ENCODE measurements at places on chromosomes 4 and X.

DNA sequence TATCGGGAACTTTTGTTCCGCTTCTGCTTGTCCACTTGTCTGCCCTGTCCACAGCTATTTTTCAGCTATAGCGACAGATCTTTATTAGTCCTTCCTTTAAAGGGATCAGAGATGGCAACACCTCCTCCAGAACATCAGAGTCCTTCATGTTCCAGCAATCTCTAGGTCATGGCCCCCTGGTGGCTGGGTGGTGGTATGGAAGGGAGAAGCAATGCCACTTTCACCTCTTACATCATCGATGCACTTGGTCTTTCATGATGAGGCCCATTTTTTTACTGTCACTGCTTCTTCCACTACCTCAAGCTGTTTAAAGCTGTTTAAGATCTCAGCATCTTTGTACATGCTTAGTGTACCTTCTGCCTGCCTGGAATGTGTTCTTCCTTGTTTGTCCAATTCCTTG is 106.7 kb downstream of the ARHGAP6 start:
- H3K27ac ChIP-seq = no peak overlapping the region
- H3K4me3 ChIP-seq = no peak overlapping the region
- DNase-seq = no peak
- H3K4me1 ChIP-seq = peaks cover 34% of the 10 kb centered on the region

DNA sequence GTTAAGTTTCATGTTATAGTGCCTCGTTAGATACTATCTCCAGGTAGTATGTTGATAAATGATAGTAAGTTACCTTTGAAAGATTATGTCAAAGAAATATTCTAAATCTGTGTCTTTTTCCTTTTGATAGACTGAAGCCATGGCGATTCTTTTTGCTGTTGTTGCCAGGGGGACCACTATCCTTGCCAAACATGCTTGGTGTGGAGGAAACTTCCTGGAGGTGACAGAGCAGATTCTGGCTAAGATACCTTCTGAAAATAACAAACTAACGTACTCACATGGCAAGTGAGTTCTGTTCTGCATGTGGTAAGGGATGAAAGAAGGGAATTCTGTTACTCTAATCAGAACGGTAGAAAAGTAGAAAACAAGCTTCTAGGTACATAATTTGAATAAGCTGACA is 8.2 kb downstream of the VAMP7 start:
- no peak for DNase-seq
- peaks cover 25% of the 10 kb centered on the region for H3K4me1 ChIP-seq
- peaks cover 2% of the 10 kb centered on the region for H3K27me3 ChIP-seq
- no peak overlapping the region for H3K27ac ChIP-seq
- H3K36me3 ChIP-seq = peaks cover 9% of the 10 kb centered on the region

- H3K27me3 ChIP-seq = peaks cover 4% of the 10 kb centered on the region
- no peak overlapping the region for H3K4me3 ChIP-seq
- H3K36me3 ChIP-seq = no peaks in the 10 kb centered on the region
- H3K4me1 ChIP-seq = no peaks in the 10 kb centered on the region
These were observed 12.2 kb upstream of the VMA21 start for GRCh38 chrX:151384807-151385206.

DNA sequence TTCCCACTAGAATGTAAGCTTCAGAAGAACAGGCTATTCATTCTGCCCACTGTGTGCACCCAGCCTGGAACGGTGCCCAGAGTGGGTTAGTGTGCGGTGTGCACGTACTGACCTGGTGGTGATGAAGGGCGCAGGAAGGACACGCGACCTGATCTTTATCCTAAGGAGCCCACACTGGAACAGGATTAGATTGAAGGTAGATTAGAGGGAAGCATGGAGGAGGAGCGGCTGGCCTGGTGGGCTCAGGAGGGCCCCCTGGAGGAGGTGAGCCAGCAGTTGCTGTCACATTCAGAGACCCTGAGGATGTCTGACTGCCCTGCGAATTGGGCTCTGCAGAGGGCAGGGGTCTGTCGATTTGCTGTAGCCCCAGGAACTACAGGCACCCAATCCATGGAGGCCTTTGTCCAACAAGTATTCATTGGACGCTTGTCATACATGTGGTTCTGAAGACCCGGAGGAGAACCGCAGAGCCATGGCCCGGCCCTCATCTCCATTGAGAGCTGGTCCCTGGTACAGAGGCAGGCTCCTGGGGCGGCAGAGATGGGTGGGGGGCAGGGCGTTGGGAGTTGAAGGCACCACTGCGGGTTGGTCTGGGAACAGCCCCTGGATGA is 73.2 kb downstream of the HTRA3 start:
- no peak overlapping the region for H3K4me3 ChIP-seq
- DNase-seq = no peak
- H3K27ac ChIP-seq = no peak overlapping the region
- H3K36me3 ChIP-seq = no peaks in the 10 kb centered on the region
- peaks cover 7% of the 10 kb centered on the region for H3K27me3 ChIP-seq
- H3K4me1 ChIP-seq = no peaks in the 10 kb centered on the region

DNA sequence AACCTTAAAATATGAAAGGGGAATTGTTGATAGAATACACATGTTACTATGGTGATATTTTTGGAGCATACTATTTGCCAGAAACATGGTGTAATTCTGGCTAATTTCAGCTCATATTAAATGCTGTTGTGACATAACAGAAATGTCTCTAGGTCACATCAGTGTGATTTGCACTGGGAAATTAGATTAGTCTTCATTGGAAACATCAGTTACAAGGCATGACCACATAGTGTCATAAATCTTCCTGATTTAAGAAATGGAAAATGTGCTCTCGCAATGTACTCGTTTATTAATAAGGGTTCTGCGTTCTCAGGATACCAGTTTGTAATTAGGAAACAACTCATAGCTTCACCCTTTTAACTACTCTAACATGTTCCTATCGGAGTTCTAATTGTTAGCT is 72.9 kb upstream of the GYPA start:
- no peaks in the 10 kb centered on the region for H3K27me3 ChIP-seq

DNA sequence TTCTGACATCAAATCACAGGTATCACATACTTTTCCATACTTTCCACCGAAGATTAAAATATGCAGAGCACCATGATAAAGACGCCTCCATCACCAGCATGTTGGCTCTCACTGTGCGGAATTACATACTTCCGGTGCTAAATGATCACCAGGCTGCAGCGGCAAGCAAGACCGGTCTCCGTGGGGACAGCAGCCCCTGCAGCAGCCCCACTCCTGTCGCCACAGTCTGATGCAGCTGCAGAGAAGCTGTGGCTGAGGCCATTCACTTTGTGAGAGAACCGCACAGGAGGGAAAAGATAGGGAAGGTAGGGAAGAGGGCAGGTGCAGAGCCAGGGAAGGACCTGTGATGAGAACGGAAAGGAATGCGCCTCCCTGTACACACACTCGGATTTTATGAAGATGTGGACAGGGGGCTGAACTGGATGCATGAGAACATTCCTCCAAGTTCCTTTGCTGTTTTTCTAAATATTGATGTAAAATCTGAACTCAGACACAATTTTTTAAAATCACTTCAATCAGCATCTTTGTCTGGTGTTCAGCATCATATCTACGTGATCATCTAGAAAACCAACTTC is 38.3 kb downstream of the AFAP1 start:
- H3K36me3 ChIP-seq = peaks cover 55% of the 10 kb centered on the region
- peaks cover 97% of the 10 kb centered on the region for H3K4me1 ChIP-seq
- H3K4me3 ChIP-seq = peak overlapping the region; percentile 43
- H3K27me3 ChIP-seq = peaks cover 1% of the 10 kb centered on the region

DNA sequence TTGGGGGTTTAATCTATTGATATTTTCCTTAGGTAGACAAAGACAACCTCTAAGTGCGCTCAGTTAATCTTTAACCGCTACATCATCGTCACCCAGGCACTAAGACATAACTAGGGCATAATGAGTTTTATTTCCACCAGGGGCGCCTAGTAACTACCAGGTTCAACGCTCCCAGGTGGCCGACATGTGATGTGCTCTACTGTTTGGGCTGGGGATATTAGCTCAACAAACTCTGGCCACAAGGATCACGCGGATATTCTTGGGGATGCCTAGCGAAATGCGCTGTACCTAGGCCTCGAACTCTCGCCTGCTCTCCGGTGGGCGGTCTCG is 915 bp upstream of the RAB33B start:
- peak; percentile 68 for DNase-seq
- peaks cover 2% of the 10 kb centered on the region for H3K27me3 ChIP-seq
- H3K36me3 ChIP-seq = no peaks in the 10 kb centered on the region
- peaks cover 49% of the 10 kb centered on the region for H3K4me1 ChIP-seq
- H3K27ac ChIP-seq = peak overlapping the region; percentile 98

- H3K4me1 ChIP-seq = no peaks in the 10 kb centered on the region
- H3K36me3 ChIP-seq = no peaks in the 10 kb centered on the region
- no peak overlapping the region for H3K4me3 ChIP-seq
- no peak overlapping the region for H3K27ac ChIP-seq
These were observed 265.1 kb upstream of the FAM241A start for GRCh38 chr4:111880116-111880515.

GRCh38 chrX:45980726-45981125 is 564.5 kb downstream of the ZNF674 start:
- no peak for DNase-seq
- H3K36me3 ChIP-seq = no peaks in the 10 kb centered on the region
- no peak overlapping the region for H3K4me3 ChIP-seq
- no peak overlapping the region for H3K27ac ChIP-seq
- H3K4me1 ChIP-seq = no peaks in the 10 kb centered on the region
- H3K27me3 ChIP-seq = peaks cover 9% of the 10 kb centered on the region

DNA sequence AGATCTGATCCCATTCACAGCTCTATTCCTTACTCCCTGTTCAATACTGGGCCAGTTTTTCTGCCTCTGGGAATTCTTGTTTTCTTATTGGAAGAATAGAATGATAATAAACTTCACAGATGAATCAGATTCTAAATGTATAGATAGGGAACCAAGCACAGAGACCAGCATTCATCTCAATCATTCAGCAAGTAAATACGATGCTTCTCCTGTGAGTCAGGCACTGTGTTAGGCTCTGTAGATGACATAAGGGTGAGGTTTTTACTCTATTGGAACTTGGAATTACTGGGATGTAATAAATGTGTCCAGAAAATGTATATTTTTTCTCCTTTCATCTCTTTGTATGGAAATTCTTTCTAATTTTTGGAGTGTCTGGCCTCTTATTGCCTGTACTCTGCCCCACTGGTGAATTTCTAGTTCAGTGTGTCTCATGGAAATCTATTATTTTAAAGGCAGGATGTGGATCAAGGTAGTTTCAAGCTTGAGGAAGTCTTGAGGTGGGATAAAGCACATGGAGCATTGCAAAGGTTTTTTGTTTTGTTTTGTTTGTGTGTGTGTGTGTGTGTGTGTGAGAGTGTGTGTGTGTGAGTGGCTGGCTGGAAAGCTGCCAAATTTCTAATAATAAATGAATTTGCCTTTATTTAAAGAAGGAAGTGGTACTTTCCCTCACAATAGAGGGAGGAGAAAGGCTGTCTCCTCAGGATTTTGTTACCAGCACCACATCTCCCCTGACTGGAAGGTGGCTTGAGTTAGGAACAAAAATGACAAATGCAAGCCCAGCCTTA is 117.9 kb upstream of the HS3ST1 start:
- no peaks in the 10 kb centered on the region for H3K27me3 ChIP-seq
- H3K36me3 ChIP-seq = no peaks in the 10 kb centered on the region
- DNase-seq = no peak
- H3K4me3 ChIP-seq = no peak overlapping the region
- no peaks in the 10 kb centered on the region for H3K4me1 ChIP-seq

GRCh38 chrX:10514891-10515290 is 105.5 kb downstream of the MID1 start:
- H3K36me3 ChIP-seq = peaks cover 9% of the 10 kb centered on the region
- H3K27me3 ChIP-seq = no peaks in the 10 kb centered on the region
- H3K4me1 ChIP-seq = peaks cover 25% of the 10 kb centered on the region

DNA sequence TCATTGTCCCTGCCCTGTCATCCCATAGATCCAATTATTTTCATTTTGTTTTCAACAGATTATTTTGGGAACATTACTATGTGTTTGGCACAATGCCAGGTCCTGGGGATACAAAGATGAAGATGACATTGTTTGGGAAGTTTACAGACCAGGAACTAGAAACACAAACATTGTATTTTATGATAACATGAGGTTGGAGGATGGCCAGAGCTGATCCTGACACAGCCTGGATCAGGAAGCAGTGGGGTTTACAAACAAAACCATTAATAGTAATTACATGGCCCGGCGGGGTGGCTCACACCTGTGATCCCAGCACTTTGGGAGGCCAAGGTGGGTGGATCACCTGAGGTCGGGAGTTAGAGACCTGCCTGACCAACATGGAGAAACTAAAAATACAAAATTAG is 29.9 kb downstream of the CLRN2 start:
- no peaks in the 10 kb centered on the region for H3K36me3 ChIP-seq
- H3K27me3 ChIP-seq = peaks cover 7% of the 10 kb centered on the region
- peaks cover 13% of the 10 kb centered on the region for H3K4me1 ChIP-seq
- no peak overlapping the region for H3K4me3 ChIP-seq
- no peak overlapping the region for H3K27ac ChIP-seq

DNA sequence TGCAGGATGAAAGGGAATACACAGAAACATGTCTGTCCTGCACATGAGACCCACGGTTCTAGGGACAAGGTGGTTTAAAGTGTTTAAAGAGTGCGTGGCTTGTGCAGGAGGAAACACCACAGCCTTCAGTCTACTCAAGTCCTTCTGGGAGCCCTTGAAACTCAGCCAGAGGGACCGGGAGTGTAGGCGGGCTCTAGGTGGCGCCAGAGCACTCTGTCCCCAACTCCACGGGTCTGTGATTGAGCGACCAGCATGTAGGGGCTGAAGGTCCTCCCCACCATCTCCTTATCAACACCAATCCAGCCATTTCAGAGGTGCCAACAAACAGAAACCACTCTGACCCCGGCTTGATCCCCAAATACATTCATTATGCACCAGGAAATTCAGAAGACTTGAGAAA is 82.0 kb upstream of the CLDN34 start:
- peaks cover 3% of the 10 kb centered on the region for H3K27me3 ChIP-seq
- no peak for DNase-seq
- peaks cover 15% of the 10 kb centered on the region for H3K4me1 ChIP-seq
- no peaks in the 10 kb centered on the region for H3K36me3 ChIP-seq

- no peak overlapping the region for H3K4me3 ChIP-seq
- H3K36me3 ChIP-seq = no peaks in the 10 kb centered on the region
- H3K27ac ChIP-seq = no peak overlapping the region
- peaks cover 13% of the 10 kb centered on the region for H3K27me3 ChIP-seq
- H3K4me1 ChIP-seq = peaks cover 30% of the 10 kb centered on the region
These were observed 119.8 kb upstream of the TSPAN5 start for GRCh38 chr4:98778206-98778605.

Measured in HFFc6 (cell line).